Nephron progenitor cell (in vitro differentiated cells): ENCODE measurements at places on chromosomes 5 and 9.

DNA sequence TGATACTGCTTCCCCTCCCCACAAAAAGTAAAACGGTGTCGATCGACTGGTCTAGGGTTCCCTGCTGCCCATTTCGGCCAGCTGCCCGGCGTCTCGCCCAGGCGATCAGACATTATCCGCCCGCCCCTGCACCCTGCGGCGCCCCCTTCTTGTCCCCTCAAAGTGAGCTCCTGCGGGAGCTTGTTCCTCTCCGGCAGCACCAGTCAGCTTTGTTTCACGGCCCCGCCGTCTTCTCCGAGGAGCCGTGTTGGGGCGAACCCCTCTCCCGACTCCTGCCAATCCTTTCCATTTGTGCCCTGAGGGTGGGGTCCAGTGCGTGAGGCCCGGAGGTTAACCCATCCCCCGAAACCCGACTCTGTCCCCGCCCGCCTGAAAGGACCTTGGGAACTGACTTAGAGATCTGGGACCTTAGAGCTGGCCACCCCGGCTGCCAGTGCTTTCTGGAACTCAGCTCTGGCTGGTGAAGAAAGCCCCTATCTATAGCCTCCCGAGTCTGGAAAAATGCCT is 518 bp downstream of the UBE2B start:
- peak; percentile 63 for DNase-seq

DNA sequence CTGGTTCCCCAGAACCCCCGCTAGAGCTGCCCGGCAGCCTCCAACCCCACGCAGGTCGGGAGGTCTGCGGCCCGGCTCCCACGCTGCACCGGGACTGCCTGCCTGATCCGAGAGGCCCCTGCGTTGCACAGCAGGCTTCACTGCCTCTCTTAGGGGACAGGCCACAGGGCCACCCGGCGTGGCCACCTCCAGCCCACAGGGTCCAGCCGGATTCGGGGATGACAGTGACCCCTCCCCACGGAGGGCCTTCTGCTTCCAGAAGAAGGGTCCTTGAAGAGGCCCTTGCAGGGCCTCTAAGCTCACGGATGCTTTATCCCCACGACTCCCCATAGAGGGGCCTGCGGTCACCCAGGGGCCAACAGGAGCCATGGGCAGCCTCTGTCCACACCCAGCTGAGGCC is 66.1 kb upstream of the PPP1R26 start:
- no peak for DNase-seq

- no peak for DNase-seq
Measured at GRCh38 chr5:158884827-158885518, 214.7 kb downstream of the EBF1 start.

DNA sequence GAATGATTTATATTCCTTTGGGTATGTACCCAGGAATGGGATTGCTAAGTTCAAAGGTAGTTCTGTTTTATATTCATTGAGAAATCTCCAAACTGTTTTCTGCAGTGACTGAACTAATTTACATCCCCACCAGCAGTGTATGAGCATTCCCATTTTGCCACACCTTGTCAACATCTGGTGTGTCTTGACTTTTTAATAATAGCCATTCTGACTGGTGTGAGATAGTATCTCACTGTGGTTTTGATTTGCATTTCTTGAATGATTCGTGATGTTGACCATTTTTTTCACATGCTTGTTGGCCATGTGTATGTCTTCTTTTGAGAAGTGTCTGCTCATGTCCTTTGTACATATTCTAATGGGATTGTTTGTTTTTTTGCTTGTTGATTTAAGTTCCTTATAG is 421.5 kb downstream of the KIAA0825 start:
- no peak for DNase-seq
